Thoracic aorta endothelial cell (primary cell): ENCODE measurements at places on chromosomes 1 and 21. TPM values are rescaled to one million over a fixed set of nuclear protein-coding genes. Genes with fewer than 3 reads are reported as not detected.

Gene CENPF
- 64.0 and 117 TPM in 2 replicates for total RNA-seq

Gene CDCA8
- 21.3 and 31.5 TPM in 2 replicates for total RNA-seq

Gene PTGER3
- 0.07 and 0.13 TPM in 2 replicates for total RNA-seq

Gene TLCD4
- 0.13 and 0.14 TPM in 2 replicates for total RNA-seq

Gene TMPRSS15
- total RNA-seq = not detected in 2 replicates

Gene LDLRAD2
- 0.07 TPM in 1 of 2 replicates, not detected in the other for total RNA-seq

Gene RGS5
- 21.0 and 26.2 TPM in 2 replicates for total RNA-seq
